B cell (primary cell): ENCODE measurements at places on chromosomes 11 and 22.

DNA sequence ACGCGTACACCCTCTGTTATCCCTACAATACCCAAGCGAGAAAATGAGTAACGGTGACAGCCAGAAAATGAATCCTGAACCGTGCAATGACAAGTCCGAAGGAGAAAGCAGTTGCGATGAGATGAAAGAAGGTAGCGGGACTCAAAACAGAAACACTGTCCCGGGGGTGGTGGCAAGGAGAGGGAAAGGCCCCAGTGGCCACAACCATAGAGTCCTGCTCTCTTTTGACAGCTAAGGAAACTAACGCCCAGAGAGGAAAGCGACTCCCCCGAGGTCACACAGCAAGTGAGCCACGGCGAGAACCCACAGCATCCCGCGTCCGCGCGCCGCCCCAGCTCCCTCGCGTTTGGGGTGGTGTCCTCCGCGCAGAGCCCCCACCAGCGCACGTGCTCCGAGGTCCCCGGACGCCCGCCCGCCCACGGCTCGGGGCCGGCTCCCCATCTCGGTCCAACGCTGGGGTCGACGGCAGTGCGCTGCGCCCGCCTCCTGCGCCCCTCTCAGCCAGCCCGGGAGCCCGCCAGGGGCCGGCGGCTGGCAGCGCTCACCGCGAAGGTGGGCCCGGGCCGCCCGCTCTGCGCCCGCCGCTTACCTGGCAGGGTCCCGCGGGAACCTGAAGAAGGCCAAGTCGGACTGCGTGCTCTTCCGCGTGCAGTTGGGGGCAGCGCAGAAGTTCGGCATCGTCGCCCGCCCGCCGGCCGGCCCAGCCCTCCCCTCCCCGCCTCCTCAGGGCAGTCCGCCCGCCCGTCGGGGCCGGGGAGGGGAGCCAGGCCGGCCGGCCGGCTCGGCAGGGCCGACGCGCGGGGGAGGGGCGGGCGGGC is 564 bp downstream of the THAP12 start:
- peak; percentile 80 for DNase-seq

DNA sequence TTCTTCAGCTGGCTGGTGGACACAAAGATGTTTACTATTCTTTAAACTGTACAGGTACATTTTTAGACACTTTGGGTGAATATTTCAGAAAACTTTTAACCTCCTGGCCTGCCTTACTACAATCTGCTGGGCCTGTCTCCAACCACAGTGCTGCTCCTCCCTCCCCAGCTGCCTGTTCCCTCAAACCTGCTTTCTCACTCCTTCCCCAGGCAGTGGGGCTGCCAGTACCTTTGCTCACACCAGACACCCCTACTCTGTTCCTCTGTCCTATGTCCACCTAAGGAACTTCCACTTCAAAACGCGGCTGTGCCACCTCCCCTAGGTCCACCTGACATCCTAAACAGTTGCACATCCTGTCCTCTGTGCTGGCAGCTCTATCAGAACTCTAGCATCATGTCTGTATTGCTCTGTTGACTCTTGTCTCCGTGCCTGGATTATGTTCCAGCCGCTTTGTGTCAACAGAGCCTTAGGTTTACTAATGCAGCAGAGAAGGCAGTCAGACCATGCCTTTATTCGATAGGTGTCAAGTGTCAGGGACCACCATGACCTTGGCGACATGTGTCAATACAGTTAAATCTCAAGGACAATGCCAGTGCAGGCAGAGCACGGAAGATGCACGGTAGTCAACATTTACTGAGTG is 13.4 kb downstream of the ZP1 start:
- DNase-seq = no peak

DNA sequence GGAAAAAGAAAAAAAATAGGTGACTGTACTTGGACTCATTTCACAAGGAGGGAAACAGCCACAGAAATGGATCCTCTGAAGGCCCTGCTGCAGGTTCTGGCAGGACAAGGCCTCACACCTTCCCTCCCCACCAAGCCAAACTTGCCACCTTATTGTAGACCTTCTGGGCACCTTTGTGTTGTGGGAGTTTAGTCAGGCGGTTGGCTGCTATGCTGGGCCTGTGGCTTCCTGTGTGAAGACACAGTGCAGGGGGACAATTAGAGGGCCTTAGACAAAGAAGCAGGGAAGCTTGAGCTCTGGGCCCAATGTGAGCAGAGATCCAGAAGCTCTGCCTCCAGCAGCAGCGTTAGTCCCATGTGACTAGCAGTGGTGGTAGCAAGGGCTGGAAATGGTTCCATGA is 4.2 kb downstream of the RAB1B start:
- no peak for DNase-seq

DNA sequence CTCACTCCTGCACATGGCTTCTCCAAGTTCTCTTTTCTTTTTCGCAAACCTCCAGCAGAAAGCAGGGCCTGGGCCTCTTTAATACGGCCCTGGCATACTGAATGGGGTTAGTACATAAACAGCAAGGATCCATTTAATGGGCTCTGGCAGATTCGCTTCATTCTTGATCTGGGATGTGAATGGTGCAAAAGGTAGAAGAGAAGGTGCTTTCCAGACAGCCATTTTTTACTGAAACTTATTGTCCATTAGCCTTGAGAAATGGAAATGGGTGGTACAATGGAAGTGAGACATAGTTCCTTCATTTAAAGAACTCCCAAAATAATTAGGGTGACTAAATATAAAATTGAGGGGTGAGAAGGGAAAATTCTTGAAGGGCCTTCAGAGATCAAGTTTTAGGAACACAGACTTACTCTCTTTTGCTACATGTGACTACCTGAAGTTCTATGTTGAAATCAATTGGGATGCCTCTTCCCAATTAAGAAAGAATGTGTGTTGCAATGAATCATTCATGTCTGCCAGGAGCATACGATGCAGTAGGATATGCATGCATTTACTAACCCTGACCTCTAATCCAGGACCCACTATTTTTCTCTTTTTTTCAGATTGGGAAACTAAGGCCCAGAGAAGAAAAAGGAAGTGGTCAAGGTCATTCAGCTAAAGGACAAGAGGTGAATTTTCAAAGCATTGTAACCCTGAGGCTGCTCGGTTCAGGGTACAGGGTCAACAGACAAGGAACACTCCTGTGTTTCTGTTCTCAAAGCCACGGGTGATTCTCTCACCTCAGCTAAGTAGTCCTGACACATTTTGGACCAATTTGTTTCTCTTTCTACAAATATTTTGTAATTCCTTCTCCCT is 144.1 kb downstream of the BBOX1 start:
- no peak for DNase-seq

DNA sequence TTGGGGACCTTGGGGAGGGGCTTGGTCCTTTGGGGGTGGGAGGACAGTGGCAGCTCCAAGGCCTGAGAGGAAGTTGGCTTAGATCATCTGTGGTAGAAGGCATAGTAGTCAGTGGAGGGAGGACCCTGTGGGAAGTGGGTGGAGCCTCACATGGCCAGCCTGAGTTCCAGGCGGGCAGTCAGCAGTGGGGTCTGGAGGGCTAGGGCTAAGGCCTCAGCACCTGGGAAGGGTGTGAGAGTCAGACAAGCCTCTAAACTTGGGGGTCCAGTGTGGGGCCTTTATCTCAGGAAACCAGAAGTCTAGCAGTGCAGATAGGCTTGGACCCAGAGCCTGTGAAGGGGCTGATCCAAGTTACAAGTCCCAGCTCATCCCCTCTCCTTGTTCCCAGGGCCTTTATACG is 4.0 kb downstream of the NLRX1 start:
- no peak for DNase-seq

DNA sequence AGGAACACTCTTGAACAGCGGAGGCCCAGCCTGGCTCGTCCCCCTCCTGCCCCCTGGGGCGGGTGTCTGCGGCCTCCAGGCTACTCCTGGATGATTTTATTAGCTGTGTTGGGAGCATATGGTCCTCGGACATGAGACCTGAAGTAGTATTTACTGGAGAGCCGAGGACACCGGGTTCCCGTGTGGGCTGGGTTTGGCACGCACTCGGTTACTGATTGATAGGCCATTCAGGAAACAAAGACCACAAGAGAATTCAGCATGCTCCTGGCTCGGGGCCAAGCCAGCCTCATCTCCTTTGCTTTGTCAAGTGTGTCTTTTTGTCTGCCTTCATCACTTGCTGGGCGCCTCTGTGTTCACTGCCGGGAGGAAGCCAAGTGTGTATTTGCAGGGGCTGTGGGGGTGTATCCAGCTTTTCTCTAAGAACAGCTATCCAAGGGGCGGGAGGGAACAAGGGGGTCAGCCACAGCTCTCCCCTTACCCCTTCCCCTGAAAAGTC is 9.7 kb downstream of the FXYD2 start:
- DNase-seq = peak; percentile 93

GRCh38 chr11:34145073-34145472 is 39.6 kb downstream of the NAT10 start:
- no peak for DNase-seq

- no peak for DNase-seq
These were observed 404.1 kb downstream of the TBC1D22A start for GRCh38 chr22:47166446-47167016.

GRCh38 chr11:77542296-77542695 is 47.5 kb upstream of the AQP11 start:
- DNase-seq = no peak

DNA sequence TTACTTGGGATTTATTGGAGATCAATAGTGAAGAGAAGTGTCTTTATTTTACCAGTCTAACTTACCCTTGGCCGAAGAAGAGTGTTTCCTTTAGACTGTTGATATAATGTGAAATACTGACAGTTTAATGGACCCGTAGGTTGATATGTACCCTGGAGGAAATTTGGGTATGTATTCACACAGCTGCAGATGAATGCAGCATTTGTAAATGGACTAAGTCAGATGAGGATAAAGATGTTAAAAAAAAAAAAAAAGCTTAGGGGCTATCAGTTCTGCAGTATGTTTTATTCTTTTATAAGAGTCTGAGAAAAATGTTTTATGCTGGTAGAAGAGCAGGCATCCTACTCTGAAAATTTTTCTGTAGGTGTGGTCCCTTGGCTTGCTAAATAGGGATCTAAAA is 2.7 kb downstream of the REXO2 start:
- no peak for DNase-seq

- no peak for DNase-seq
These were observed 8.6 kb downstream of the PHLDB1 start for GRCh38 chr11:118615976-118616371.

GRCh38 chr22:29224859-29225410 is 19.2 kb downstream of the EMID1 start:
- no peak for DNase-seq

DNA sequence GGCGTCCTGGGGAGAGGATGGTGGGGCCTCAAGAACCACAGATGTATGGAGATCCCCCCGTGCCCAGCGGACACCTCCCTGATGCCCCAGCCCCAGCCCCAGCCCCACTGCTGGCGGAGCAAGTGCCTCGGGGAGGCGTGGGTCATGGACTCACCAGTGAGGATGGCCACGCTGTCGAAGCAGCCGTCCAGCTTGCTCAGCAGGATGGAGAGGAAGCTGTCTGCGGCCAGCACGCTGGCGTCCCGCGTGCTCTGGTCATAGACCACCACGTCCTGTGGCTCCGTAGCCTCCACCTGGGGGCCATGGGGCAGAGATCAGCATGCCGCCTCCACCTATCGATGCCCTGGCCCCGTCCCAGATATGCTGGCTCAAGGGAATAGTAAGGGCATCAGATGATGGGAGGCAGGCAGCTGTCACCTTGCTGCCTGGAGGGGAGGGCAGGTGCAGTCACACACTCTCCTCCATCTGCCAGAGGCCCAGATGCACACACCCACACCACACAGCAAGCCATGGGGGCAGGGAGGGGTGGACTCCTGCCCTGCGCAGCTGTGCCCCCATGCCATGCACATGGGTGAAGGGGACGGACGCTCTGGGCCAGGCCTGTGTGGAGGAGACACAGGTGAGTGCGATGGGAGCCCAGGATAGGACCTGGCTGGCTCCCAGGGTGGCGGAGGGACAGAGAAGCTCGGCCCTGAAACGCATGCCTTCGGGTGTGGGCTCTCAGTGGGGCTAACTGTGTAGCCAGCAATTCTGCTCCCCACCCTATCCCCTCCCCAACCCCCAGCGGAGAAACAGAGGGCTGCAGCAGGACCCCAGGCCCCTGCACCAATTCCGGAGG is 8.2 kb downstream of the DUSP8 start:
- peak; percentile 37 for DNase-seq

DNA sequence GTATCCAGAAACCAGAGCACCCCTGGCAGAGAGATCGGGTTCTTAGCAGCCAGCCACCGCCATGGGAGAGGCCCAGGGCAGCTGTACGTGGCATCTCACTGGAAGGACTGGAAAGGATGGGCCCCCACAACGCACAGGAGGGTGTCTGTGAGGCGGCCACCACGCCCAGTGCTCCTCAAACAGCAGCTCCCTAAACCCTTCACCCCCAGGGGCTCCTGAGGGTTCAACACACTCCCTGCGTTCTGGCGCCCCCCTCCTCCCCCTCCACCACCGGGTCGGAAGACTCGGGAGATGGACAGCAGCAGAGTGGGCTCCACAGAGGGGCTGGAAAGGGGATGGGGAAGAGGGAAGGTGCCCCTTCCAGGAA is 1.1 kb downstream of the MAPK12 start:
- DNase-seq = no peak

GRCh38 chr11:10499452-10499851 is 41.5 kb downstream of the RNF141 start:
- no peak for DNase-seq

- DNase-seq = peak; percentile 93
These were observed at the start of gene RASGRP2 for GRCh38 chr11:64743591-64744543. RASGRP2 (minus strand) TSS chr11:64744142; CDS start chr11:64742866, 1,276 bp downstream.

DNA sequence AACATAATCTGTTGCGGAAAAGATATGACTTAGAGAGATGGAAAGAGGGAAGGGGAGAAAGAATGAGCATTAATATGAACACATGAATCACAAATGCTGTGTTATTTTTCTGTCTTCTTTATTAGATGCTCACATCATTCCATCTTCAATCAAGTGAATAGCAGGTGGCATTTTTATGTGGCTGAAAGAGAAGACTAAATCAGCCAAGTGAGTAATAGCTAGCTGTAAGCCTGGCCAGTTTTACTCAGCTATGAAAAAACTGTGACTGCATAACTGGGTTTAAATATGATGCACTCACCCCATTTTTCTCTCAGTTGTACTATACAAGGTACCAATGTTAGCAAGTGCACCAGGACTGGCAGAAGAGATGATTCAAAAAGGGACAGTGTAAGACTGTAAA is 571.1 kb downstream of the JRKL start:
- DNase-seq = no peak

DNA sequence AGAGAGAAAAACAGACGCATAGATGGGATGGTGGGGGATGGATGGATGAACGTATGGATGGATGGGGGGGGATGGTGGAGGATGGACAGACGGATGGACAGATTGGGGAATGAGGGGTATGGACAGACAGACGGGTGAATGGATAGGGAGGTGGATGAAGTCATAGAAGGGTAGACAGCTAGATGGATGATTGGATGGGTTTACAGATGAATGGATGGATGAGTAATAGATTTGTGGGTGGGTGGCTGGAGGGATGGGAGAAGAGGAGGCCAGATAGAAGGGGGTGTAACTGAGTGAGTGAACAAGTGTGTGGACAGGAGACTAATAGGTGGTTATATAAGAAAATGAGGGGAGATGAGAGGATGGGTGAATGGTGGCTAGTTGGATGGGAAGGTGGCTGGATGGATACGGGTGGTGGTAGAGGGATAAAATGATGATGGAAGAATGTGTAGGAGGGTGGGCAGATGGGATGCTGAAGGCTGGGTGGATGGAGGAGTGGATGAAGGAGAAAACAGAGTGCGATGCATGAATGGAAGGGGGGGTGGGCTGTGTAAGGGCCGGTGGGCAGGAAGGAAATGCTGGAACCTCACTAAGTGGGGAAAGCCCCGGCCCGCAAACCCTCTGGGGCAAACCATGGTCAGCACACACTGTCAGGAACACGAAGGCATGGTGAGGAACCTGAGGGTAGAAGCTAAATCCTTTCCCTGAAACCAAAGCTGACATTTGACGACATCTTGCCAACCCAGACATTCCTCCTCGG is 21.6 kb downstream of the ARVCF start:
- DNase-seq = no peak

- DNase-seq = no peak
These were observed 395.7 kb downstream of the AASDHPPT start for GRCh38 chr11:106473089-106473722.
